Ecto neural progenitor cell (in vitro differentiated cells): ENCODE measurements at places on chromosomes 7 and 10.
A peak's percentile ranks its signal among the peaks of the same experiment; 100 is the strongest.

DNA sequence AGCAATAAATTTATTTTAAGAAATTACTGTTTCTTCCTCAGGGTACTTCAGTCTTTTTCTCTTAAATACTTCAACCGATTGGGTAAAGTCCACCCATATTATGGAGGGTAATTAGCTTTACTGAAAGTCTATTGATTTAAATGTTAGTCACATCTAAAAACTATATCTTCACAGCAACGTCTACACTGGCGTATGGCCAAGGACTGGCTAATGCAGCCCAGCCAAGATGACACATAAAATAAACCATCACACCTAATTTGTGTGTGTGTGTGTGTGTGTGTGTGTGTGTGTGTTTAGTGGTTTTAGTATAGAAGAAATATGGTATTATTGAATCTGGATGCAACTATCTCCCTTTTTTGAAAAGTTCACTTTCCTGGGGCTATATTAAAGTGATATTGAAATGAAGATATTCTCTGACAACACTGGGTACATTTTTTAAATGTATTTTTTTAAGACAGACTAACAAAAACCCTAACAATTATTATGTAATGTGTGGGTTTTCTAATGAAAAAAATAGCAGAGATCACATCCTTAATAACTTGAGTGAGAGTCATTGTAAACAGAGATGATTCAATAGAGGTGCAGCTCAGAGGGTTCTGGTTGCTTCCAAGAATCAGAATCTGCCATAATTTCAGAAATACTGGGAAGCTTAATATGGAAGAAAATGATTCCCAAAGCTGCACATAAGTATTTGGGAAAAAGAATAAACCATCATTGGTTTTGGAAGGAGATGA, 584.2 kb upstream of the MBL2 start:
- no peak for DNase-seq

GRCh38 chr7:151834271-151835035, 42.5 kb downstream of the PRKAG2 start:
- no peak for DNase-seq

GRCh38 chr10:21519941-21520436, 5.5 kb downstream of the SKIDA1 start:
- no peak for DNase-seq

DNA sequence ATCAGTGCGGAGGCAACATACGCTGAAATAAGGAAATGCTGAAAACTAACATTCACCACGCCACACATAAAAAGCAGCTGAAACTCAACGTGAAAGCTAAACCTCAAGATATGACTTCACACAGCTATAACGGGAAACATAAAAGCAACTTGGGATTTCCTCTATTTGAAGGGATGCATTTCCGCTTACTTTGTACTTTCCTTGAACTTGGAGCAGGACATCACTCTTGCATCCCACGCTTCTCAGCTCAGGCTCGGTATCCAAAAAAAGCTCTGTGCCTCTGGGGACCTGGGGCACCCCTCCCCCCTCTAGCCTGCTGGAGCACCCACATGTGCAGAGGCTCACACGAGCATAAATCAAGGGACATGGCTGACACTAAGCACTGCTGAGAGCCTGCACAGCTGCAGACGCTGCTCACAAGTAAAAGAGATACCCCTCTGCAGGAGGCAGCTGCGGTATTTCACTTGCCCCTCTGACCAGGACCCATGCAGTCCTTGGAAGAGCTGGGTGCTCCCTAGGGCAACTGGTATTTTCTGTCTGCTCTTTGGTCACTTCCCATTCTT, 34.2 kb downstream of the PARD3 start:
- no peak for DNase-seq

GRCh38 chr10:49187950-49188761, at the start of gene TMEM273:
Gene TMEM273, minus strand, starts transcription at chr10:49188391. Its CDS starts 55 bp downstream, at chr10:49188336.
- peak; percentile 46 for DNase-seq

DNA sequence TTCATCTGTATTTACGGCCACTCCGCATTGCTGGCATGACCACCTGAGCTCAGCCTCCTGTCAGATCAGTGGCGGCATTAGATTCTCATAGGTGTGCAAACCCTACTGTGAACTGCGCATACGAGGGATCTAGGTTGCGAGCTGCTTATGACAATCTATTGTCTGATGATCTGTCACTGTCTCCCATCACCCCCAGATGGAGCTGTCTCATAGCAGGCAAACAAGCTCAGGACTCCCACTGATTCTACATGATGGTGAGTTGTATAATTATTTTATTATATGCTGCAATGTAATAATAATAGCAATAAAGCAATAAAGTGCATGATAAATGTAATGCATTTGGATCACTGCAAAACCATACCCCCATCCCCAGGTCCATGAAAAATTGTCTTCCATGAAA, 1172.9 kb upstream of the AUTS2 start:
- DNase-seq, result no peak

GRCh38 chr7:106116161-106116704, 4.1 kb upstream of the SYPL1 start:
- no peak for DNase-seq

DNA sequence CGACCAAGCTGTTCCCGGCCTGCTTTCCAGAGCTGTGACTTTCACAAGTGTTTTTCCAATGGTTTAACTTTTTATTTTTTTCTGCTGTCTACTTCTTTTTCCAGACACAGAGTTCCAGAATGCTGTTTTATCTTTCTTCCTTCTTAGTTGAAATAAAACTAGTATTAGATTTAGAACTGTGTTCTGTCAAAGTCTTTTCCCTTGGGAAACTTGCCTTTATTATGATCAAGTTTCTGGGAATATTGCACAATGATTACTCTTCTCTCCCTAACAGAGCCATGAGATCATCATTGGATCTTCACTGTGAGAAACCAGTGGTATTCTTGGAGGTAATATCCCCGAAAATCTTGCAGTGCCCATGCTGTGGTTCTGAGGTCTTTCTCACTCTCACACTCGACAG, 104.9 kb upstream of the KCND2 start:
- DNase-seq, result no peak
